ELF-1 (cell line): ENCODE measurements at places on chromosomes 5 and 9.

DNA sequence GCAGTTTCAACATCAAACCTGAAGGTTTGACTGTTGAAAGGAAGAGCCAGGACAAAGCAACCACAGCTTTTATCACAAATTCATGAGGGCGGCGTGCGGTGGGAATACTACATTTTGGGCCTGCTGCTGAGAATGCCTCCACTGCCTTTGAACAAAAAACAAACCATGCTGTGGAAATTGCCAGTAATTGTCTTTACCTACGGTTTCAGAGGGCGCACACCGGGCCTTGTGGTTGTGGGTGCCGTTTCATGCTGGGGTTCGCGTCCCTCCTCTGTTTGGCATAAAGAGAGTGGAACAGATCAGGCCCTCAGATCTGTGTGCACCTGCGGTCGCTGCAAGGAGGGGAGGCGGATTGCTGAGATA, 27.6 kb upstream of the TCF7 start:
- DNase-seq: no peak

DNA sequence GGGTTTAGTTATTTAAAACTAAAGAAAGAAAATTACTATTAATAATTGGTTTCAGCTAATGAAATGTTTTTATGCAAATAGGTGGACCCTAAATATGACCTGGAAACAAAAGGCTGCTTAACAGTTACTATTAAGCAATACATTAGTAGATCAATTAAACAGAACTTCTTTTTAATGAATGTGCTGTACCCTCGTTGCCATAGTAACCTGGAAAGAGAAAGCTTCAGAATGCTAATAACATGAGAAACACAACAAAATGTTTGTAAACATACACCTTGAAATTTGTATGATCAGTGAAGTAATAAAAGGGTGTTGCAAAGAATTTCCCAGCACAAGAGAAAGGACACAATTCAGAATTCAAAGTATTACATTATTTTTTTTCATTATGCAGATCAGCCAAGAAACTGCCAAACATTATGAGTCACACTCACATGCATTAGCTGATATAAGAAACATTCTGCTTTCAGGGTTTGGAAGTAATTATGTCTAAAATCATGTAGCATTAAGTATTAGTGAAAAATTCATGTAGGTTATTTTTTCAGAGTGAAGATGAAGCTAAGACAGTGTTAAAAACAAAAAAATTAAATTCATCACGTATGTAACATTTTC, 348.3 kb downstream of the ISL1 start:
- no peak for DNase-seq

DNA sequence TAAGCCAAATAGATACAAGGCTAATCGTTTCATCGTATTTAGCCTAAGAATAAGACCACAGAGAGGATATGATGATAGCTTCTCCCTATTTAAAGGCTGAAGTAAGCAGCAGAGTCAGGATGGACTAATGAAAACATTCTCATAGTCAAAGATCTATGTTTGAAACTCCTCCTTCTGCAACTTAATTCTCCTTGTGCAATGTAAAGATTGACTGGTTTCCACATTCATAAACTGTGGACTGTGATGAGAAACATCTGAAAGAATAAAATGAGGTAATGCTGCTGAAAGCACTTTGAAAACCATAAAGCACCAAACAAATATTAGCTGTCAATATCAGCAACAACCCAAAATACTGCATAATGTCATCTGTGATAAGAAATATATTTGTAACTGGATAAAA, 361.9 kb downstream of the CSNK1G3 start:
- DNase-seq: no peak

DNA sequence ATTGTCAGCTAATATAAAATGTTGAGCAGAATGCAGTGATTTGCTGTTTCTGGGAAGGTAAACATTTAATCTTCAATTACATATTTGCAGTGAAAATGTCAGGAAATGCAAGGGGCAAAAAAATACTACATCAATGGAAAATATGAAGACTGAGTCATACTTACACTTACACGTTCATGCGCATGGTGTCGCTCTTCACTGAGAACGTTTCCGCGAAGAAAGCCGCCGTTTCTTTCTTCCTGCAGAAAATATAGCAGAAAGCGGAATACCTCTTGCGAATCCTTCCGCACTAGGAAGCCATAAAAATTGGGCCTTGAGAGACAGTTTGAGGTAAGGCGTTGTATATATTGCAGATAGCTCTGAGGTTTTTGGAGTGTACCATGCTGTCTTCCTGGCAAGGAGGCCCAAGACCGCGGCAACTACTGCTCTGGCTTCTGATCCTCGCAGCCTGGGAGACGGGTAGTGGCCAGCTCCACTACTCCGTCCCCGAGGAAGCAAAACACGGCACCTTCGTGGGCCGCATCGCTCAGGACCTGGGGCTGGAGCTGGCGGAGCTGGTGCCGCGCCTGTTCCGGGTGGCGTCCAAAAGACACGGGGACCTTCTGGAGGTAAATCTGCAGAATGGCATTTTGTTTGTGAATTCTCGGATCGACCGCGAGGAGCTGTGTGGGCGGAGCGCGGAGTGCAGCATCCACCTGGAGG, at the start of gene PCDHA13:
Gene PCDHA13 (plus strand): TSS at position 236 of the 702 bp plus-strand sequence. CDS start 145 bp downstream, at position 381.
- DNase-seq: peak; percentile 29

- no peak for DNase-seq
These were observed 52.3 kb upstream of the MTAP start for GRCh38 chr9:21750021-21750735.

- no peak for DNase-seq
These were observed 20.1 kb downstream of the ATOX1 start for GRCh38 chr5:151738125-151738848.

DNA sequence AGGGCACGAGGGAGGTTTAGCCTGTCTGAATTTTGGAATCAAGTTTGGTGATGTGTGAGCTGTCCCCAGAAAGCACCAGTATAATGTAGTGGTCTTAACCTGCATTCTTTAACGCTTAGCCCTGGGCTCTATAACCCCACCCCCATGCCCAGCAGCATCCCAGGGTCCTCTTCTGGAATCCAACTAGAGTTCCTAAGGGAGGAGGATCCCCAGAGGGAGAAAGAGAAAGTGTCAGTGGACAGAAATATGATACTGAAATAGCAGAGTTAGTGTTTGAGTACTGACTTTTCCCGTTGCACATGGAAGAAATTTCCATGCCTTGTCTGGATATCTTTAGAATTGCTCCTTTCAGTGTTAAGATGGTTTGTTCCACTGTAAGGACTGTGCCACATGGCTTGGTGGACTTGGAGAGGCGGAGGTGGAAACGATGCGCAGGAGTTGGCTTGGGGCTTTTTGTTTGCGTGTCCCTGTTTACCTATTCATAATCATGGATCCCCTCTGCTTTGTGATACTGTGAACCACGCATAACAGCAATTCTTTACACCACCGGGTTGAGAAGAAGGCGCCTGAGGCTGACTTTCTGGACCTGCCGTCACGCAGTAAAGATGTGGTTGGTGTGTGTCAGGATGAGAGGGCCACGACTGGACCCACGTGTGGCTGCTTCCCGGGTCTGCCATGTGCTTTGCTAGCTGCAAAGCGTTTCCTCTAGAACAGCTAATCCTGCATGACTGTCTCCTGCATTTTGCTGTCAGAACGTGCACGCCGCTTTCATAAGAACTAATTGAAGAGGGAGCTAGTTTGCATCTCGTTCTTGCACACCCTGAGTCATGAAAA, 142.3 kb downstream of the SMARCA2 start:
- peak; percentile 68 for DNase-seq

DNA sequence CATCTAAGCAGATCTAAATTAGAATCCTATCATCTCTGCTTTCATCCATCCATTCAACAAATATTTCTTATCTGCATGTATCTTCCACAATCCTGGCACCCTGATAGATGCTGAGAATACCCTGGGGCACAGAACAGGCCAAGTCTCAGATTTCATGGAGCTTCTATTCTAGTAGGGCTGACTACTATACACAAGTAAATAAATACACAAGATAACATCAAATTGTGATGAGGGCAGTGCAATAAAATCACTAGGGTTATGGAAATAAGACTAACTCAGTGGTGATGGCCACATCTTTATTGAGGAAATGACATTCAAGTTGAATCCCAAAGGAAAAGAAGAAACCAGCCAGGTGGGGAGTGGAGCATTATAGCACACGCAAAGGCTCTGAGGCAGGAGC, 138.4 kb upstream of the GLRA1 start:
- DNase-seq: no peak

DNA sequence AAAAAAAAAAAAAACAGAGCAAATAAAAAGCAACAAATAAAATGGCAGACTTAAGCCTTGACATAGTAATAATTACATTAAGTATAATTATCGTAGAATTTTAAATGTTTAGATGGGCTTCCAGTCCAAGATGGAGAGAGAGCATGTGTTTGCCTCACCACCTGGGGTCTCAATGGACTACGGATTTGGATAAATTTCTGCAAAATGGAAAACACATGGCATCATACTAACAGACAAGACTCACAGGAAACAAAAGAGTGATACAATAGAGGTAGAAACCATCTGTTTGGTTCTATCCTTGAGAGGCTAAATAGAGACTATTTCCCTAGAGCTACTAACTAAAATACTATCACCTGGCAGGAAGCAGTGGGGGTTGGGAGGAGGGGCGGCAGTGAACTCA, 144.3 kb downstream of the MUSK start:
- no peak for DNase-seq

- no peak for DNase-seq
These were observed 320.9 kb downstream of the NTRK2 start for GRCh38 chr9:84990416-84990815.

- no peak for DNase-seq
These were observed 438 bp downstream of the NSUN2 start for GRCh38 chr5:6632324-6632887.

- no peak for DNase-seq
These were observed 923 bp downstream of the SPATA6L start for GRCh38 chr9:4665357-4665756.

DNA sequence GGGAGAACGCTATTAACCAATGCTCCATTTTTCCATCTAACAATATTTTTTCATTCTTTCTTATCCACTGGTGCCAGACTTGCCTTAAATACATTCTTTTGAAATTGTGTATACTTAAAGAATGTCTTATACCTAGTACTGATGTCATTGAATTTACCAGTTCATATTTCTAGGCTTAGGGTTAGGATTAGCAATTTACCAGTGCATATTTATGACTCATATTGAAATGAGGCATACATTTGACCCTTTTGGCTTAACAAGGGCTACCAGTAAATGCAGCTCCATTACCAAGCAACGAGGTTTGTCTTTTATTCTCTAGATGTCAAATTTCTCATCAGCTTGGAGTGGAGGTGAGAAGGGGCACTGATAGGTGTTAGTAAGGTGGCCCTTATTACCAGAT, 89.5 kb downstream of the CDH9 start:
- DNase-seq: no peak

GRCh38 chr5:218457-219291, 554 bp downstream of the SDHA start:
- DNase-seq: peak; percentile 53

GRCh38 chr5:151651997-151652645, 34.6 kb downstream of the SPARC start:
- peak; percentile 89 for DNase-seq

- DNase-seq: no peak
These were observed 51.8 kb downstream of the NDST1 start for GRCh38 chr5:150559701-150560100.

- DNase-seq: no peak
These were observed 356.8 kb upstream of the CHD1 start for GRCh38 chr5:99285606-99286005.

DNA sequence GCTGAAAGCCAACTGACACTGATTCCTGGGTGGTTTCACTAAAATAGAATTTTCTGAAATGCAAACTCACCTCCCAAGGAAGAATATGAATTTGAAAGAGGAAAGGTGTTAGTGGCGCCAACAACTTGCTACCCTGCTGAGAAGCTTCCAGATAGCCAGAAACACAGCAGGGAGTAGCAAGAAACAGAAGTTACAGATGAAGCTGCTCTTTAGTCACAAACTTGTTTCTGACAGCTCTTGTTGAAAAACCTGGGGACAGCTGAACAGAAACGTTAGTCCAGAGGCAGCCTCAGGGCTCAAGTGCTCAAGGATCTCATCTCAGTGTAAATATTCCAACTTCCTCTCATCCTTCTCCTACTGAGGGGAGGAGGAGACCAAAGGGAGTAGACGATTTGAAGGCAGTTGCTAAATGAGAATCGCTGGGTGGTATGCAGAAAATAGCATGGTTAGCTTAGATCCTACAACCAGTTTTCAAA, 184.1 kb downstream of the PDE4D start:
- peak; percentile 81 for DNase-seq

GRCh38 chr9:96061293-96061987, 185.9 kb downstream of the ERCC6L2 start:
- DNase-seq: peak; percentile 46

DNA sequence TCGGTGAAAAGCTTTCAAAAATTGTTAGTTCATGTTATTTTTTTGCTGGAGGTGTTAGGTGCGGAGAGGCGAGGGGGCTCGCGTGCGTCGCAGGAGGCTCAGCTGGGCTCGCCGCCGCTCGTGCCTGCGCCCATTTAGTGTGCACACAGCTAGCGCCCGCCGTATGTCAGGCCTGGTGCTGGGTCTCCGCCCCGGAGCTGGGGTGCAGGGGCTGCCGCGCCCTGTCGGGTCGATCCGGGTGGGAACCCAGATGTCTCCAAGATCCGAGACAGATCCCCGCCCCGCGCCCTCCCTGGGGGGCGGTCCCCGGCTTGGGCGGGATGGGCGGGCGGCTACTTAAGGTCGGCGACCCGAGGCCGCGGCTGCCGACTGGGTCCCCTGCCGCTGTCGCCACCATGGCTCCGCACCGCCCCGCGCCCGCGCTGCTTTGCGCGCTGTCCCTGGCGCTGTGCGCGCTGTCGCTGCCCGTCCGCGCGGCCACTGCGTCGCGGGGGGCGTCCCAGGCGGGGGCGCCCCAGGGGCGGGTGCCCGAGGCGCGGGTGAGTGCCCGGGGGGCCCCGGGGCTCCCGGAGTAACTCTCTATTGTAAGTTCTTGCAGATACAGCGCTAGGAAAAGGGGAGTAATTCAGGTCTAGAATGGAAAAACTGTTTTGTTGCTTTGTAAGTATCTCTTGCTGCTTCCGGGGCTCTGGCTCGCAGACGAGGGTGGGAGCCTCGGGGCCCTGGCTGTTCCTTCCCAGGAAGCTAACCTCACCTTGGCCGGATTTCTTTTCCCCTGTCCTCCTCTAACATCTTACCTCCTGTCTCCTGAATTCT, 31.7 kb downstream of the GSN start:
- peak; percentile 56 for DNase-seq

DNA sequence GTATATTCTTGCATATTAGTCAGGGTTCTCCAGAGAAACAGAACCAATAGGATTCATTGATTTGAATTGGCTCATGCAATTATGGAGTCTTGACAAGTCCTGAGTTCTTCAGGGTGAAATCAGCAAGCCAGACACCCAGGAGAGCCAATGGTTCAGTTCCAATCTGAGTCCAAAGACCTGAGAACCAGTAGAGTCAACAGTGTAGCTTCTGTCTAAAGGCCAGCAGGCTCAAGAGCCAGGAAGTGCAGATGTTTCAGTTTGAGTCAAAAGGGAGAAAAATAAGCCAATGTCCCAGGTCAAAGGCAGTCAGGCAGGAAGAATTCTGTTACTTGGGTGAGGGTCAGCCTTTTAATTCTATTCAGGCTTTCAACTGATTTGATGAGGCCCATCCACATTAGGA, 37.8 kb upstream of the ANKRD34B start:
- no peak for DNase-seq

DNA sequence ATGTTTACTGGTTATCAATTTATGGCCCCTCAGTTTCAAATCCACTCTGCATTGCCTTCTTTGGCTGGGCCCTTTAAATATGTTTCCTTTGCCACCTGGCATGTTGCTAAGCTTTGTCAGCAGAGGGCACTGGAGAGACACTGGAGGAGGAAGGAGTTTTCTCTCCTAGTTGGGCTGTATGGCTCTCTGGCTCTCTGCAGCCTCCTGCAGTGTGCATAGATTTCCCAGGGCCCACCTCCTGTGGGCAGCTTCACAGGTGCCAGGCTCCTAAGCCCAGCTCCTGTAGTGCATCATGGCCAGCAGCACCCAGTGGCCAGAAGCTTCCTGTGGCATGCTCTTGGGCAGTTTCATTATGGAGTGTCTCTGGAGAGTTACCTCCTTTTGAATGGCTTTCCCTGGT, 23.3 kb downstream of the CAVIN4 start:
- DNase-seq: peak; percentile 74
